ENCODE measurements at places on chromosomes 6 and 20.

DNA sequence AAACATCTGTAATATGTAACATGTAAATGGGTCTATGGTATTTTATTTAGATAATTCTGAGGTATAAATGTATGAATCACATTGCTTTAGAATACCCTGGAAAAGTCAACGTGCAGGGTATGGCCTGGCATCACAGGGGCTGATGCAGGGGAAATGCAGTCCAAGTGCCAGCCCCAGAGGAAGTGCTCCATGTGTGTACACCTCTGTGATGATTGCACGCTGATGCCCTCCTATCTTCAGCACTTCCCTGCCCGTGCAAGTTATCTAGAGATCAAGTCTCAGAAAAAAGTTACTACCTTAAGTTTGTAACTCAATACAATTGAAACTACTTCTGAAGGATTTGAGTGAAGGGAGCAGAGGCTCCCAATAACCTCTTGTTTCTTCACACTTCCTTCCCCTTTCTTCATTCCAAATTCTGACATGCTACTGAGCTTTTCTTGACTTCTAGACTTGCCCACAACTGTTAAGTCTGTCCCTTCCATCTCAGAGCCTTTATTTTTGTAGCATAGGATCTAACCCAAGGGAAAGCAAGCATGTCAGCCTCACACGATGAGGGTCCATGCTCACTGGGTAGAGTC, 2.2 kb downstream of the SMLR1 start:
- no peak for DNase-seq

- DNase-seq, result no peak
Observed at GRCh38 chr6:131821010-131821807, 13.4 kb downstream of the ENPP1 start.

- no peak for DNase-seq
Observed at GRCh38 chr6:121222656-121223055, 111.6 kb downstream of the TBC1D32 start.

- DNase-seq, result no peak
Observed at GRCh38 chr6:47254906-47255305, 54.8 kb downstream of the TNFRSF21 start.

DNA sequence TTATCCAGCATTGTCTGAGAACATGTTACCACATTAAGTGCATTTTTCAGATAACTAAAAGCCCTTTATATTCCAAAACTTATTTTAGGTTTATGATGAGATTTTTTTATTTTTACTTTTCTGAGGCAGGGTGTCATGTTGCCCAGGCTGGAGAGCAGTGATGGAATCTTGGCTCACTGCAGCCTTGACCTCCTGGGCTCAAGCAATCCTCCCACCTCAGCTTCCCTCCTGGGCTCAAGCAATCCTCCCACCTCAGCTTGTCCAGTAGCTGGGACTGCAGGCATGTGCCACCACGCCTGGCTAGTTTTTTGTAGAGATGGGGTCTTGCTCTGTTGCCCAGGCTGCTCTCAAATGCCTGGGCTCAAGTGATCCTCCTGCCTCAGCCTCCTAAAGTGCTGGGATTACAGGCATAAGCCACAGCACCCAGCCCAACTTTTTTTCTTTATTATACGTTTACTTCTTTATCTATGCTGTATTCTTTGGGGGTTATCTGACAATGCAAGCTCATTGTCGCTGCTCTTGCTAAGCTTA, 6.2 kb downstream of the DYNLT1 start:
- DNase-seq, result no peak

- DNase-seq, result no peak
Observed at GRCh38 chr20:62495749-62496567, 20.2 kb upstream of the GATA5 start.

DNA sequence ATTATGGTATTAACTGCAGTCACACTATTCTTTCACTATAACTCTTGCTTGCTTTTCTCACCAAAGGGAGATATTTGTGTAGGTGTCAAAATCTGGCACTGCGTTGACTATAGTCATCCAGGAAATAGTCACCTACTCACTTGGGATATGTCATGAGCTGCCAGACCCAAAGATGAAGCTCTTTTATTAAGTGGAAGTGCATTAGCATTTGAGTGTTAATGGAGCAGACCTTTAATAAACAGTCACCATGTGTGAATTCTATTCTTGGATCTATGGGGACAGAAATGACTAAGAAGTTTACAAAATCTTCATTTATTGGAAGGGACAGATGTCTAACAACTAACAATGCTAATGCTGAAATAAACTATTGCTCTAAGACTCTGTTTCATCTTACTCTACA, 130.1 kb upstream of the NEDD9 start:
- no peak for DNase-seq

GRCh38 chr6:49097116-49097515, 365.9 kb downstream of the MMUT start:
- DNase-seq, result no peak

GRCh38 chr6:35624341-35625070, 64.2 kb downstream of the FKBP5 start:
- DNase-seq, result no peak

GRCh38 chr6:140078561-140079125, 704.2 kb upstream of the CITED2 start:
- DNase-seq, result no peak

DNA sequence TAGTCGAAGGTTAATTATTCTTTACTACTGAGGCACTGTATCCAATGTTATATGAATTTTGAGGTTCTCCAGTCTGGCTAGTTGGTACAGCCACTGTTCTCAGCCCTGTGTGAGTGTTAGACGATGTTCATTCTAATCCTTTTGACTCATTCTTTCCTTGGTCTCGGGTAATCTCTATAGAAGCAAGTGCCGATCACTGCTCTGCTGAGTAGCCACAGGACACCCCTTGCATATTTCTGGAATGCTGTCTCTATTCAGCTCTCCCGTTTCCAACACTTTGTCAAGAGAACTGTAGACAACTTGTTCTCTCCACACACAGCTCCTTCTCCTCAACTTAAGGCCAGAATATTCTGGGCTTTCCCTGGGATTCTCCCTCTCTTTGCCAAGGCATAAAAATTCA, 42.4 kb upstream of the PLCB1 start:
- DNase-seq, result no peak

DNA sequence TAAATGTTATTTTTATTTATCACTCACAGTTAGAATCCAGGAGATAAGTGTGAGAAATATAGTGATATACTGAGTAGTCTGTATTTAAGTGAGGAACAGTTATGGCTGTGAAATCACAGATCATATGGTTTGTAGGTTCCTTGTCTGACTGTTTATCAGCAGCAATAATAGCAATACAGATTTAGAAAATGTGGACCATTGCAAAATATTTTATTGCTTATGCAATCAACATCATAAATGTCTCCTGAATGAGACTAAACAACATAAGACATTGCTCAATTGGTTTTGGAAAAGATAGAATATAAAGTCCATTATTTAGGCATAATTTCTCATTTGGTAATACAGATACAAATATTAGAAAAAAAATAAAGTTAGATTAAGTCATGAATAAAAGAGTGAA, 43.7 kb downstream of the CCDC170 start:
- no peak for DNase-seq

GRCh38 chr6:8392569-8392968, 42.8 kb downstream of the SLC35B3 start:
- no peak for DNase-seq

DNA sequence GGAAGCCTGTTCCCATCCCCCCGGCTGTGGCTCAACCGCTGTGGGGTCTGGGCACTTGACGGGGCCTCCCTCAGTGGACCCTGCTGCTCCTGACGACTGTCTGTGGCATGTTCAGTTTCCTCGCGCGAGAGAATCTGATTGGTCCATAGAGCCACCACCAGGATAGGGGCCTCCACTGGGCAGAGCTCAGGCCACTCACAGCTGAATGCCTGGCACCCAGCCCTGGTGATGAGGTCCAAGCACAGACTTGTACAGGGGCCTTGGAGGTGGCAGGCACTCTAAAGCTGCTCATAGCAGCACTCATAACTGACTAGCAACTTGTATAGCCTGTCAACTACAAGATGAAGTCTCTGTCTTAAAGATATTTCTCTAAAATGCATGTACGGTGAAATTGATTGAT, 368.1 kb downstream of the NRN1 start:
- no peak for DNase-seq

GRCh38 chr6:112717401-112717800, 370.3 kb downstream of the RFPL4B start:
- no peak for DNase-seq

DNA sequence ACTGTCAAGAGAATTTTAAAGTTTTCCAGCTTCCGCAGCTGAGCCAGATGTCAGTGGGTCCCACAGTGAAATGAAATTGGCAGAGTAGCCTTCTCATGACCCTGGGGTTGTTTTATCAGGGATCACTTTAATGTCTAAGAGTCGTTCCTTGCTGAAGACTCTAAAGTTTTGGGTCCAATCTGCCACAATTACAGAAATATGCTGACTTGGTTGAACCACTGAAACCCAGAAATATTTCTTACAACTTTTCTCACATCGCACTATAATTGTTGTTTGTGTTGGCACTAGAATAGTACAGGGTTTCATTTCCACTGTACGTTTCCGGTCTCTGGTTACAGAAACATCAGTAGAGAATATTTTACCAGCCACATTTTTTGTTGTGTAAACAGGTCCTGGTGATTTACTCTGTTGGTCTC, 109.0 kb downstream of the HMGCLL1 start:
- no peak for DNase-seq

DNA sequence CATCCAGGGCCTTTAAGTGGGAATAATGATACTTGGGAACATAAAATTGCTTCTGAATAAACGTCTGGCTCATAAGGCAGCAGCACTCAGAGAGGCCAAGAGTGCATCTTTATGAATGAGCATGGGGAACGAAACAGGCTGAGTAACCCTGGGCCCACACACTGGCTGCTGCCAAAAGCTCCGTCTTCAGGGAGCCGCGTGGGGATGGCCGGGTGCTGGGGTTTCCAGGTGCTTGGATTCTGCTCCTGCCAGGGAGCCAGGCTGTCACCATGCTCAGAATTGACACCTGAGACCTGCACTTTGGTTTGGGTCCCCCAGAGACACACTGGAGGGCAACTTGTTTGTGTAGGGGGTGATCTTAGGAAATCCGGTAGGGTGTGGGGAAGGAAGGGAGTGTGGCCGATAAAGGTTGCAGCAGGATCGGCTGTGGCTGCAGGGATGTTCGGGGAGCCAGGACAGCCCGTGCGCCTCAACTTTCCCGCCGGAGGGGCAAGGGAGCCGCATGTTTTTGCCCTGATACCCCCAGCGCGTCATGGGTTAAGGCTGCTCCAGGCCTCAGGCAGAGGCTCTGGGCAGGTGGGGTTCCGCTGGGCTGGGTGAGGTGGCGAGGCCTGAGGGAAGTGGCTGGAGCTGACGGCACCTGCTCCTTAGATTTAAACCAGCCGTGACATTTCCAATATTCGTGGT, 101.8 kb downstream of the YTHDF1 start:
- no peak for DNase-seq

DNA sequence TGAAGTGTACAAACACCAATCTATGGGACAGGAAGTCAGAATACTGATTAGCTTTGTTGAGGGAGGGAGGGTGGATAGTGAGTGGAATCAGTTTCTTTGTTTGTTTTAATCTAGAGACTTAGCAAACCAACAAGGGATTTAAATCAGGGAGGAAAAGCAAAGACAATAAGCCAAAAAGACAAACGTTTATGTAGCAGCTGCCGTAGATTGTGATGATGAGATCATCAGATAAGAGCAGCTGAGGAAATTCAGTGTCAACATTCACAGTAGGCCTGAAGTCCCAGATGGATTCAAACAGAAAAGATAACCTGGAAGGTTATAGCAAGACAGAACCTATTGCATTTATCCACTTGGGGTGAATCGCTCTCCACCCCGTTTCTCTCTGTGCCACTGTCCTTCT, 104.9 kb upstream of the SYNDIG1 start:
- DNase-seq, result no peak

DNA sequence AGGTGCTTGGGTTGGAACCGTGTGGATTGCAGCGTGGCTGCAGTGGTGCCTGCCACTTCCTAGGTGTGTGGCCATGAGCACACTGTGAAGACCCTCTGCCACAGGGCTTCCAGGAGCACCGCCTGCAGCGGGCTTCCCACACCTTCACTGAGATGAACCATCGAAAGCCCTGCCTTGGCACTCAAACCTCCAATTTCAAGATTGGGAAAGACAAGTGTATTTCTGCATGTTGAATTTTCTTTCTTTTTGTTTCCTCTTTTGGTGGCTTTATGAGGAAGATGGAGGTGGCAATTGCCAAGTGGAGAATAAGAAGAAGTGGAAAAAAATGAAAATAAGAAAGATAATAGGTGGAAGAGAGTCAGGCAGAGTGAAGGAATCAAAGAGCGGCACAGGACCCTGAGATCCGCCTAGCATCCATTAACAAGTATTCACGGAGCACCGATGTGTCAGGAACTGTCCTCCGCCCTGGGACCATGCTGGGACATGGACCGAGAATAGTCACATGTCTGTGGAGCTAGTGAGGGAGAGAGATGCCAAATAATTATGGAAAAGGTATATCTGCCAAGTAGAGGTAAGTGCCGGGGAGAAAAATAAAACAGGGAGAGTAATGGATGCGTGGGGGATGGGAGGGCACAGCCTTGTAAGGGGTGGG, 159.9 kb downstream of the BCAS1 start:
- no peak for DNase-seq

DNA sequence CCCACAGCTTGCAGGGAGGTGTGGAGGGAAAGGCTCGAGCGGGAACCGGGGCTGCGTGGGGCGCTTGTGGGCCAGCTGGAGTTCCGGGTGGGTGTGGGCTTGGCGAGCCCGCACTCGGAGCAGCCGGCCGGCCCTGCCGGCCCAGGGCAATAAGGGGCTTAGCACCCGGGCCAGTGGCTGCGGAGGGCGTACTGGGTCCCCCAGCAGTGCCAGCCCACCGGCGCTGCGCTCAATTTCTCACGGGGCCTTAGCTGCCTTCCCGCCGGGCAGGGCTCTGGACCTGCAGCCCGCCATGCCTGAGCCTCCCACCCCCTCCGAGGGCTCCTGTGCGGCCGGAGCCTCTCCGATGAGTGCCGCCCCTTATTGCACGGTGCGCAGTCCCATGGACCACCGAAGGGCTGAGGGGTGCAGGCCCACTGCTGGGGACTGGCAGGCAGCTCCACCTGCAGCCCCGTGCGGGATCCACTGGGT, 1242.2 kb upstream of the EYS start:
- DNase-seq, result no peak

GRCh38 chr6:56292505-56293181, 45.3 kb upstream of the COL21A1 start:
- peak; percentile 23 for DNase-seq

DNA sequence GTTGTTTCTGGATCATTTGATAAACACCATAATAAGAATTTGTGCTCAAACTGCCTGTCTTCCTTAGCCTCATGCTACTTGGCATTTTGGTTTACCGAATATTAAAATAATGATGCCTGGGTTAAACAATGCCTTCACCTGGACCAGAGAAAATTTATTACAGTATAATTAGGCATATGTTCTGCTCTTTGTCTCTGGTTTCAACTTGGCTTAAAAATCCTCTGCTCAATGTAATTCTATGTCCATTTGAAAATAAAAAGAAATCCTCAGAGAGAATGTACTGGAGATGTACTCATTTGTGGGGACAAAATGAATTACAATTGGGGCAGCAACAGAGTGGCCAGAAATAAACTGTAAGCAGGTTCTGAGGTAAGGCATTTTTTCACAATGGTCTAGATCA, 95.0 kb downstream of the DST start:
- DNase-seq, result no peak

GRCh38 chr20:57257701-57258453, 8.6 kb downstream of the BMP7 start:
- DNase-seq, result no peak

GRCh38 chr6:125922322-125922860, 34.2 kb upstream of the HINT3 start:
- DNase-seq, result no peak

Measured in D721Med (cell line).